ENCODE measurements at places on chromosomes 16 and 17.
A peak's percentile ranks its signal among the peaks of the same experiment; 100 is the strongest.

- no peak for DNase-seq
Observed at GRCh38 chr17:9729034-9729650, 62.2 kb downstream of the DHRS7C start.

- DNase-seq, result no peak
Observed at GRCh38 chr16:57462978-57463362, 491 bp downstream of the POLR2C start.

GRCh38 chr17:66191593-66192377 lies at the start of gene CEP112:
CEP112 (minus strand) TSS chr17:66192133.
- DNase-seq, result peak; percentile 77

DNA sequence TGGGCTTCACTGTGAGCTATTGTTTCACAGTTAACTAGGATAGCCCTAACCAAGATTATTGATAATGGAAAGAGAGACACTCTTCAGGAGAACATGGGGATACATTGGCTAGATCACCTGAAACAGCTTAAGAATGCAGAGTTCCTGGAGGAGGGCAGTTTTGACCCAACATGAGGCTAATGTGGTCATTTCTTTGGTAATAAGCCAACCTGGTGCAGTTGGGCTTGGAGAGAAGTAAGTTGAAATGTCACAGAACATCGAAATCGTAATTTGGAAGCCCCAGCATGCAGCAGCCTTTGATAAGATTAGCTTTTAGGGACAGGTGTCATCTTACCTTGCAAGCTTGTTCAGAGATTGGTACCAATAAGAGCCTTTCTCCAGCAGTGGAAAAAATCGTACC lies 556.6 kb upstream of the GOT2 start:
- DNase-seq, result no peak

DNA sequence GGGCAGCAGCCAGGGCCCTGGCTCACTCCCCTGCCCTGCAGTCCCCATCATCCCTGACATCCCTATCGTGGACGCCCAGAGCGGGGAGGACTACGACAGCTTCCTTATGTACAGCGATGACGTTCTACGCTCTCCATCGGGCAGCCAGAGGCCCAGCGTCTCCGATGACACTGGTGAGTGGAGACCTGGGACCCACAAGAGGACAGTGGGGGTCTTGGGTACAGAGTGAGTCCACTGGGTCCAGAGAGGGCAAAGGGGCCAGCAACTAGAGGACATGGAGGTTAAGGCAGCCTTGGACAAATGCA lies 12.6 kb downstream of the GALK1 start:
- no peak for DNase-seq

DNA sequence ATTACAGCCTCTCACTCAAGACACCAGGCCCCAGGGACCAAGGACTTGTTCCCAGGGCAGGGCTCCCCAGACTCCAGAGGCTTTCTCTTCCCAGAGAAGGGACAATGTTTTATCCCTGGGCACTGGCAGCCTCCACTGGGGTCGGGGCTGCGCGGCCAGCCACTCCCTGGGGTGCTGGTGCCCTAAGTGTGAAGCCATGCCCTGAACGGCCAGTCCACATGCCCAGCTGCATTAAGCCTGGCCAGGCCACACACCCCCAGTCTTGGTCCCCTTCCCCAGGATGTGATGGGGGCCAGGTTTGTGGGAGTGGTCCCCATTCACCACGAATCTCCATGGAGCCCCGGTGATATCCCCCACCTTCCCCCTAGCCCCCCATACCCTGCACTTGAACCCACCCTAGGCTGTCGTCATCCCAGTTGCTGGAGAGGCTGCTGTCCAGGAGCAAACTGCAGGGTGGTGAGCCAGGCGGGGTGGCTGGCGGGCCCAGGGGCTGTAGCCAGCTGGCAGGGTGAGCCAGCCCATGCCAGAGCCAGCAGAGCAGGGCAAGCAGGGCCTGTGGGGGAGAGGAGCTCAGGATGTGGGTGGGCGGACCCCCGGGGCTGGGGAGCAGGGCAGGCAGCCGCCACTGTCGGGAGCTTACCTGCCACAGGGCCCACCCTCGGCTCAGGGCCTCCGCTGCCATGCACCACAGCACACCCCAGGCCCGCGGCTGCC lies 4.6 kb downstream of the PAQR4 start:
- DNase-seq, result no peak

- DNase-seq, result no peak
Observed at GRCh38 chr16:51114382-51114781, 36.7 kb downstream of the SALL1 start.

- no peak for DNase-seq
Observed at GRCh38 chr17:77749321-77749751, 209.2 kb upstream of the TNRC6C start.

DNA sequence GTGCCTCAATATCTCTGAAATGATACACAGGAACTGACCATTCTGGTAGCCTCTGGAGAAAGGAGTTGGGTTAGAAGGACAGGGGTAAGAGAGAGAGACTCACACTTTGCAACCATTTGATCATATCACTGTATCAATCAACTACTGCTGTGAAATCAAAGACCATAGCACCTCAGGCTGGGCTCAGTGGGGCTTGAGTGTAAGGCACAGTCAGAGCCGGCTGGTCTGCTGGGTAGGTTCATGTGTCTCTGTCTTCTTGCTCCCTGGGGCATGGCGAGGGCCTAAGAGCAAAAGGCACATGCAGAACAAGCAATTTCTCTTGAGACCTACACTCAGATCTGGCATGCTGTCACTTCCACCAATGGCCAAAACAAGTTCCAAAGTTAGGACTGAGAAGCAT lies 46.7 kb upstream of the C16orf82 start:
- no peak for DNase-seq

DNA sequence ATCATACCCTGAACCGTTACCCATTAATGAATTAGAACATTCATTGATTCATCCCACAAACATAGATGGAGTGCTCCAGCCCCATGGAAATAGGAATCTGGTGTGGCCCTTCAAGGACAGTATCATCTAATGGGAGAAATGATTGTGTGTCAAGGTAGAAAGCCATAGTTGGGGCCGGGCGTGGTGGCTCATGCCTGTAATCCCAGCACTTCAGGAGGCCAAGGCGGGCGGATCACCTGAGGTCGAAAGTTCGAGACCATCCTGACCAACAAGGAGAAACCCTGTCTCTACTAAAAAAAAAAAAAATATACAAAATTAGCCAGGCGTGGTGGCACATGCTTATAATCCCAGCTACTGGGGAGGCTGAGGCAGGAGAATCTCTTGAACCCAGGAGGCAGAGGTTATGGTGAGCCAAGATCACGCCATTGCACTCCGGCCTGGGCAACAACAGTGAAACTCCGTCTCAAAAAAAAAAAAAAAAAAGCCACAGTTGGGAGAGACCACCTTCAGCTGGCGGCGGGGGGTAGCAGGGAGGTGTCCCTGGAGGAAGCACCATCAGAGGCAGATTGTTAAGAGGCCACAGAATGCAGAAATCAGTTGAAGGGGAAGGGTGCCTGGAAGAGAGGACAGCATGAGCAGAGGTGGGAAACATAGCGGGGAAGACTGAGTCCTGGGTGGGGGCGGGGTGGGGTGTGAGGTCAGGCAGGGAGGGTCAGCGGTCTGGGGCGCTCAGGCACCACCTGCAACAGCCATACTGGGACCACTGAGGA lies 60.0 kb downstream of the USP22 start:
- DNase-seq, result no peak

DNA sequence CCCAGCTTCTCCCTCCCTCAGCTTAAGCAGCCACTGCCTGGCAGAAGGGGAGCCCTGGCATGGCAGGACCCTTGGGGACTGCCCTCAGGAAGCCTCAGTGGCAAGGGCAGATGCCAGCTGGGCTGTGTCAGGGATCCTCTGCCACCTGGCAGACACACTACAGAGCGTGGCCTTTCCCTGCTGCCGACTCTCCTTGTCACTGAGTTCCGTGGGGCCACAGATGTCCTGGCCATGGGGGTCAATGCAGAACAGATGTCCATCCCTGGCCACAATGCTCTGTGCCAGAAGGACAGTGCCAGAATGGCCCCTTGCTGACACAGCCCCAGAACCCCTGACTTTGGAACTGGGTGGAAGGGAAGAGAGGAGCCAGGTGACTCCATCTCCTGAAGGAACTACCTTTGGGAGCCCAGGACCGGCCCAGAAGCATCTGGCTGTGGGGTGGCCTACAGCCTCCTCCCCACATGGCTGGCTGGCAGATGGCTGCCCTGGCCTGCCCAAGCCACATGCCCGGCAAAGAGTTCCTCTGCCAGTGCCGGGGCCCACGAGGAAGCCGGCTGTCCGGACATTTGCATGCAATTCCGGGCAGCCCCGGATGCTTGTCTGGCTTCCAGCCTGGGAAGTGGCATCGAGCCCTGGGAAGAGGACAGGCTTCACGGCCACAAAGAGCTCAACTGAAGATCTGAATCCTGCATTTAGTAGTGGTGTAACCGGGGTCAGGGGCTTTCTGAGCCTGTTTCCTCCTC lies 24.1 kb downstream of the NPTX1 start:
- DNase-seq, result no peak

DNA sequence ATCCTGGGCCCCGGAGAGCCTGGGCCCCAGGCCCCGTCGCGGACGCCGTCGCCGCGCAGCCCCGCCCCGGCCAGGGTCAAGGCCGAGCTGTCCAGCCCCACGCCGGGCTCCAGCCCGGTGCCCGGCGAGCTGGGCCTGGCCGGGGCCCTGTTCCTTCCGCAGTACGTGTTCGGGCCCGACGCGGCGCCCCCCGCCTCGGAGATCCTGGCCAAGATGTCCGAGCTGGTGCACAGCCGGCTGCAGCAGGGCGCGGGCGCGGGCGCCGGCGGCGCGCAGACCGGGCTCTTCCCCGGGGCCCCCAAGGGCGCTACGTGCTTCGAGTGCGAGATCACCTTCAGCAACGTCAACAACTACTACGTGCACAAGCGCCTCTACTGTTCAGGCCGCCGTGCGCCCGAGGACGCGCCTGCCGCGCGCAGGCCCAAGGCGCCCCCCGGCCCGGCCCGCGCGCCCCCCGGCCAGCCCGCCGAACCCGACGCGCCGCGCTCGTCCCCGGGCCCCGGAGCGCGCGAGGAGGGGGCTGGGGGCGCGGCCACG lies 36.8 kb upstream of the ZC3H18 start:
- no peak for DNase-seq

DNA sequence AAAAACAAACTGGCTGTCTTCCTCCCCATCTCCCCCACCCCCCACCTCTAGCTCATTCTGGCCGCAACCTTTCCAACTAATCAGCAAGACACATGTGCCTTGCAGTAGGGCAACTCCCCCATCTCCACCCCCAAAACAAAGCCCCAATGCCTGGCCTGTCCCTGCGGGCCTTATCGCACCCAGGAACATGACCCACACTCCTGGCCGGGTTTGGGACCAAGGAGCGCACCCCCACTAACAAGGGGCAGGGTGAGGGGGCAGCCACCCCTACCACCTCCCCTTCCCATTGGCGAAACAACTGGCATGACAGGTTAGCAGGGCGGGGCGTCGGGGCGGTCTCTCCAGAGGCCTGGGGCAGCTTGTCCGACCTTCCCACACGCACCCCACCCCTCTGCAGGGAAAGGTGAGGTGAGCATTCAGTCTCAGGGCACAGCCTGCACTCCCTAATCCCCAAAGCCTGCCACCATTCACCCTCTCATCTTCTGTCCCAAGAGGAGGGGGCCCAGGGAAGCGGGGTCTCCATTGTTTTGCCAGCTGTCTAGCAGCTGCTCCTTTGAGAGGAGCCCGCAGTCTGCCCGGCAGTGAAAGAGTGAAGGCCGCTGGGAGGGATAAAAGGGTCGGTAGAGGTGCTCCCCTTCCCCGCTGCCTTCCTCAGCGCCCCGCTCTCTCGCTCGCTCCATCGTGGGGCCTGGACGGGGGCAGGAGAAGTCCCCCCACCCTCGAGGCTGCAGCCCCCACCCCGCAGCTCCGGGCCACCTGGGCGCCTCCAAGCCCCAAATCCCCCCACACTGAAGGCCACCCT lies 765 bp downstream of the MYO18A start:
- no peak for DNase-seq

DNA sequence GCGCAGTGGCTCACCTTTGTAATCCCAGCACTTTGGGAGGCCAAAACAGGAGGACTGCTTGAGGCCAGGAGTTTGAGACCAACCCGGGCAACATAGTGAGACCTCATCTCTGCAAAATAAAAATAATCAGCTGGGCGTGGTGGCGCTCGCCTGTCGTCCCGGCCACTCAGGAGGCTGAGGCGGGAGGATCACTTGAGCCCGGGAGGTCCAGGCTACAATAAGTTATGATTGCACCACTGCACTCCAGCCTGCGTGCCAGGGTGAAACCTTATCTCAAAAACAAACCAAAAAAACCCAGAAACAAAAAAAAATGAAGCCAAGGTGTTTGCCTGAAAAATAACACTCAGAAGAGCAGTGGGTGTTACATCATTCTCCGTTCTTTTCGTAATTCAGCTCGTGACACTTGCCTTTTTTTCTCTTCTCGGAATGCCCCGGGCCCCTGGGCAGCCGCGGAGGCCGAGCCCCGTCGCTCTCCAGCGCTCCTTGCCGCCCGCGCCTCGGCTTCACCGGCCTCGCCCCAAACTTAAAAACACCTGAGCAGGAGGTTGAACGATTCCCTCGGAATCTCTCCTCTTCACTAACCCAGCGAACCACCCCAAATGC lies 17.0 kb downstream of the PRCD start:
- no peak for DNase-seq

DNA sequence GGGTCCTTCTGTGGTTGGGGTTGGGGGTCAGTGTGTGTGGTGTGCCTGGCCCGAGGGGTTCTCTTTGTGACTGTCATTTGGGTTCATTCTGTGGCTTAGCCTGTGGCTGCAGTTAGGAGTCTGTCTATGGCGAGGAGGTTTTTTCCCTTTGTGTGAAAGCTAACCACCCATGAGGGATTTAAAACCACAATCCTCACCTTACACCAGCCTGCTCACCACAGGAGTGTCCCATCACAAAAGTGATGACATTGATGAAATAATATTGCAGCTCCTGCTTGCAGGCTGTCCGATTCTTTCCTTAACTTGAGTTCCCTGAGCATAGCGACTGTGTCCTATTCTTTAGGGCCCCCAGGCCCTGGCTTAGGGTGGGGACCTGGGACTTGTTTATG lies 113.6 kb downstream of the RAP1GAP2 start:
- DNase-seq, result no peak

- DNase-seq, result no peak
Observed at GRCh38 chr16:51763072-51763661, 612.1 kb upstream of the SALL1 start.

DNA sequence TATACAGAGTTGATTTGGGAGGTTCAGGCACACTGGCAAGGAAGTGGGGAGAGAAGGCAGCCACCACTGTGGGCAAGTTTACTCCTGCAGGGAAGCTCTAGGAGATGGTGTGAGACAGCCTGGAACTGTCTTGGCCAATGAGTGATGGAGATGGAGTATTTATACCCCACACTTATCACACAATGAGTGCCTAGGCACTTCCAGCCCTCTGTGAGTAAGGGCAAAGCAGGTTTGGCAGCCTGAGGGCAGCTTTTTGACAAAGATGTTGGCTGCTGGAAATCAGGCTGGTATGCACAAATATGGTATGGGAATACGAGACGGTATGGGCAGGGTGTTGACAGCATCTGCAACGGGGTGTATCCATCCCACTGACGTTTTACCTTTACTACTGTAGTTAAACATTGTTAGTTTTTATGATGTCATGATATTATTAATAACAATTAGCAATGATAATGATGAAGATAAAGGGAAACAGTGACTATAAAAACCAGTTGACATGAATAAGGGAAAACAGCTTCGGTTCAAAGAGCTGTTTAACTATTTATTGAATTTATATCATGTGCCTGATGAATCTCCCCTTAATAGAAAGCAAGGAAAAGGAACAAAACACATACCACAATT lies 149.9 kb downstream of the CDK5R1 start:
- no peak for DNase-seq

- DNase-seq, result no peak
Observed at GRCh38 chr16:74560912-74561311, 46.0 kb downstream of the GLG1 start.

- DNase-seq, result no peak
Observed at GRCh38 chr16:12017558-12017957, 41.0 kb downstream of the SNX29 start.

All from adrenal gland (tissue), 19 donors.